Large intestine (tissue), 12 donors: ENCODE measurements at places on chromosomes 11 and 22. TPM values are rescaled to one million over a fixed set of nuclear protein-coding genes. Genes with fewer than 3 reads are reported as not detected.

The OR8D1 gene
- under 0.01 TPM for polyA plus RNA-seq

The TRIM49 gene
- polyA plus RNA-seq = not detected

- H3K36me3 ChIP-seq = peaks cover 75% of the 10 kb centered on the region
- H3K27me3 ChIP-seq = no peaks in the 10 kb centered on the region
- peaks cover 9% of the 10 kb centered on the region for H3K4me1 ChIP-seq
- no peak overlapping the region for H3K27ac ChIP-seq
- DNase-seq = no peak
These were observed 4.8 kb downstream of the ARFGAP2 start for GRCh38 chr11:47171856-47172255.

DNA sequence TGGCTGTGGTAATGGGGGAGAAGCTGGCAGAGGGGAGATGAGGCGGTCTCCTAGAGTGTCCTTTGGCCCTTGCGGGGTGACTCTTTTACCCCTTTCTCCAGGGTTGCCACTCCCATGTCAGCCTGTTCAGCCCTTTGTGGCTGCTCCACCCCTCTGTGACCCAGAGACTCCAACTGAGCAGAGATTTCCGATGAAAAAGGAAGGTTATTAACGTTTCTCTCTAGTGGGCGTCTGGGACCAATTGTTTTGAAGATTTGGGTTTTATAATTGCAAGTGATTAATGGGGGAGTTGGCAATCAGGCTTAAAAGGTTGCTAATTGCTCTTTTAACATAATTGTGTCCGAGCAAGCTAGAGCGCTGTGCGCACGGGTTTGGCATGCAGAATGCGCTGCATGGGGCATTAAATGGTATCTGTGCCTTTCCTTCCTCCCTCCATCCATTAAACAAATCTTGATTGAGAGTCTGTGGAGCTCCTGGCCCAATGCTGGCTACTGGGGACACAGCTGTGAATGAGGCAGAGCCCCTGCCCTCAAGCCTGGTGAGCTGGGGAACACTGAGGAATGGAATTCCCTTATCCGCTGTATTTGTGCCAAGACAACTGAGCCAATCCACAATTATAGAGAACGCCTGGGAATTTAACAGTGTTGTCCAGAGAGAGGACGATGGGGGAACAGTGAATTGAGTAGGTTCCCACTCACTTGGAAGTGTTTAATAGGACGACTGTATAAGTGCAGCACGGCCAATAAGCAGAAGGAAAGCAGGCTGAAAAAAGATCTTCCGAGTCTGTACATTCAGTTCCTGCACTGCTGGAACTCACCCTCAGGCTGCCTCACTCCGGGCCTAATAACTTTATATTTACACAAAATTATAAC is 295.9 kb downstream of the MIAT start:
- no peak for DNase-seq
- H3K4me3 ChIP-seq = no peak overlapping the region
- no peaks in the 10 kb centered on the region for H3K36me3 ChIP-seq
- H3K4me1 ChIP-seq = no peaks in the 10 kb centered on the region
- no peak overlapping the region for H3K27ac ChIP-seq
- H3K27me3 ChIP-seq = peaks cover 51% of the 10 kb centered on the region

- H3K36me3 ChIP-seq = peaks cover 63% of the 10 kb centered on the region
- DNase-seq = no peak
- no peaks in the 10 kb centered on the region for H3K4me1 ChIP-seq
- no peak overlapping the region for H3K4me3 ChIP-seq
- H3K27me3 ChIP-seq = no peaks in the 10 kb centered on the region
These were observed 184.5 kb upstream of the PITPNB start for GRCh38 chr22:28103596-28103995.

- peaks cover 41% of the 10 kb centered on the region for H3K27me3 ChIP-seq
- no peak for DNase-seq
- no peaks in the 10 kb centered on the region for H3K4me1 ChIP-seq
- H3K36me3 ChIP-seq = no peaks in the 10 kb centered on the region
- no peak overlapping the region for H3K27ac ChIP-seq
These were observed 190.4 kb downstream of the MN1 start for GRCh38 chr22:27610863-27611786.
